ENCODE measurements at places on chromosomes 5 and 9. TPM values are rescaled to one million over a fixed set of nuclear protein-coding genes. Genes with fewer than 3 reads are reported as not detected.

The LRRC19 gene
- not detected for total RNA-seq

The IL11RA gene
- total RNA-seq = 48.9 TPM

The PCDHGA5 gene
- 0.11 TPM for total RNA-seq

The ADGRD2 gene
- not detected for total RNA-seq

The CCDC171 gene
- total RNA-seq = 2.5 TPM

The SLC6A3 gene
- total RNA-seq = not detected

The CBY3 gene
- not detected for total RNA-seq

The MPDZ gene
- not detected for total RNA-seq

The C9orf153 gene
- total RNA-seq = 0.26 TPM

DNA sequence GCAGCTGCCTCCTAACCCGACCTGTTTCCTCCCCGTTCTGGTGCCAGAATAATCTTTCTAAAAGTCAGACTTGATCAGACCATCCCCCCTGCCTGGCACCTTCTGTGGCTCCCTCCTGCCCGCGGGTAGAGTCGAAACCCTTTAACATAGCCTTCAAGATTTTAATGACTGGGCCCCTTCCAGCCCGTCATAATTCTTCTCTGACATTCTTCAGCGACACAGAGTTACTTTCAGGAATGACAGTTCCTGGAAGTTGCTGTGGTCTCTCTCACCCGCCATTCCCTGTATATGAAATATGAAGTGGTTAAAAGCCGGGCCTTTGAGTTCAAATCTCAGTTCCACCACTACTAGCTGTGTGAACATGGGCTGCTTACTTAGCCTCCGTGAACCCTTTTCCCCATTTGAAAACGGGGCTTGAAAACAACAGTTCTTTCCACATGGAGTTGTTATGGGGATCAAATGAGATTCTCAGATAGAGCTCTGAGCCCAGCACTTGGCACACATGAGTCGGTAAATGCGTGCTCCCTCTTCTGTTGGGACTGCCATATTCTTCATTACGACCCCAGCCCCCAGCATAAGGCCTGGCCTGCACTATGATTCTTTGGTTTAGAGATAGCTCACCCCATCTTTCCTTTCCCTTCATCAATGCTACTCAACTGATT is 737 bp downstream of the NANS start:
- no peak for ATAC-seq

GRCh38 chr9:117763314-117763713 is 59.1 kb downstream of the TLR4 start:
- ATAC-seq = peak; percentile 64

DNA sequence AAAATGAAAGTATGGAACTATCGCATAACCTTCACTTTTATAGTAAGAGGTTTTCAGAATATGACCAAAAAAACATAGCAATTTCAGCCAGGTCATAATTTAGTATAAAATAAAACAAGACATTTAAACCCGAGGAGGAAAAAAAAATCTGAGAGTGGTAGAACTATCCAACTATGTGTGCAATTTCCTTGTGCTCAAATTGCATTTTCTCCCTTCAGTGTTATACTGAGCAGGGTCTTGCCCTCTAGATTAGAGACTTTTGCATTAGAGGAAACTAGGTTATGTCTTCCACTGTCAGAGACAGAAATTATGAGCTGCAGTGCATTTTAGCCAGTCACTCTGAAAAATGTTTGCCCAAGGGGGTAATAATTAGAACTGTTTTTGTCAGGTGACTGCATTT is 330.6 kb downstream of the NR2F1-AS1 start:
- ATAC-seq = no peak

- no peak for ATAC-seq
Measured at GRCh38 chr5:81859624-81860023, 108.7 kb upstream of the SSBP2 start.

DNA sequence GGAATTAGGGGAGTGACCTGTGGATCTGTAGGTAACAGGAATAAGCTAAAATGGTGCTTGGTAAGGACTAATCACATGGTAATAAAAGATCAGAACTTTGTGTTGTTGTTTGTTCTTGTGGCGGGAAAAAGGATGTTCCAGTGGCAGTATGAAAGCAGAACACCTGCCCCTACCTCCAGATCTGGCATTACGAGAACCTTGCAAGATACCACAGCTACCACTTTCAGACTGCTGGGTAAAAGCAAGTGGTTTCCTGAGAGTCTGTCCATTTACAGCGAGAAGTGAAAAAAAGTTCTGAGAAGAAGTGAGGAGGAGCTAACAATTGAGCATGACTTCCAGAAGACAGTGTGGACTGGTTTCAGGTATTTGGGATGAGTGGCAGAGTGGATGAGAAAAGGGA is 252.5 kb downstream of the TLE4 start:
- no peak for ATAC-seq

- no peak for ATAC-seq
Measured at GRCh38 chr5:151378616-151379015, 31.3 kb upstream of the SLC36A2 start.

DNA sequence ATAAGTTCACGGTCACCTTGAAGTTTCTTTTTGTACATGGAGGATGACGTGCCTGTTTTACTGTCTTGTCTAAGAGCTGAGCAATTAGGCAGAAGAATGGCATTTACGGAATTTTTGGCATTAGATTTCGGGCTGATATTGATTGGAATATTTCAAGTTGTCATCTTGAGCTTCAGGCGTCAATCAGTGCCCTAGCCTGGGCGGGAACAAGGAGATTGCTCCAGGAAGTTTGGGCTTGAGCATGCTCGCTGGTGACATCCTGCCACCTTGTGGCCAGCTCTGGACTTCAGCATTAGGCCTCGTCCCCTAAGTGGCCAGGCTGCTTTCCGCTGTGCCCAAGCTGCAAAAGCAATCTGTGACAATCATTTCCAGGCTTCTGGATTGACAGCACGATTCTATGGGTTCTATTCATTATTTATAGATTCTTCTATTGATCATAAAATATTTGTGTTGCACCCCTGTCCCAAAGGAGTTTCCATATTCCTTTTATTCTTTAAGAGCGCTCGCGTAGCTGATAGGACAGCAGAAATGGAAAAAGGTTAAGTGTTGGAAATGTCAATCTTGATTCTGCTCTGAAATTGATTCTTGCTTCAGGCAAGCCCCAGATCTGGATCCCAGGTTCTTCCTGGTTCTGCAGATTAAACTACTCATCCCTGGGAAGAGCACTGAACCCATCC is 79.3 kb downstream of the SLC28A3 start:
- ATAC-seq = peak; percentile 84

DNA sequence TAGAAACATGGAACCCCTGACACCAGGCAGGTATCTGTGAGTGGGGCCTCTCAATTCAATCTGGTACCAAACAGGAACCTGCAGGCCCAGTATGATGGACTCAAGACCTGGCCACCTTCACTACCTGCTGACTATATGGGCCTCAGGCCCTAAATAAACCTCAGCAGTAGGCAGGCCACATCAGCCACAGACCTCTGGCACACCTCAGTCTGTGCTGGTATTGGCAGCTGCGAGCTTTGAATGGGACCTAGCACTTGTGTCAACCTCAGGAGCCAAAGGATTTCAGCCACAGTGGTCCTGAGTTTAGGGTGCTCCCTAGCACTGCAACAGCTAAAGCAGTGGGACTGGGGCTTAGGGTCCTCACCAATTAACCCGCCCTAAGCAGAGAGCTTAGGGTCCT is 325.5 kb downstream of the ZNF608 start:
- no peak for ATAC-seq

DNA sequence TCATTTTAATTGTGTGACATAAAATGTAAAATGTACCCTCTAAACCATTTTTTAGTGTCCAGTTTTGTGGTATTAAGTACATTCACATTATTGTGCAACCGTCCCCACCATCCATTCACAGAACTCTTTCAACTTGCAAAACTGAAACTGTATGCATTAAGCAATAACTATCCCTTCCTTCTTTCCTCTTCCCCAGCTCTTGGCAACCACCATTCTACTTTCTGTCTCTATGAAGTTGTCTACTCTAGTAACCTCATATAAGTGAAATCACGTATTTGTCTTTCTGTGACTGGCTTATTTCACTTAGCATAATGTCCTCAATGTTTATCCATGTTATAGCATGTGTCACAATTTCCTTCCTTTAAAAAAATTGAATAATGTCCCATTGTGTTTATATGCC is 142.4 kb downstream of the C9orf152 start:
- no peak for ATAC-seq

GRCh38 chr5:150057511-150057910 is 28.8 kb downstream of the CSF1R start:
- no peak for ATAC-seq

DNA sequence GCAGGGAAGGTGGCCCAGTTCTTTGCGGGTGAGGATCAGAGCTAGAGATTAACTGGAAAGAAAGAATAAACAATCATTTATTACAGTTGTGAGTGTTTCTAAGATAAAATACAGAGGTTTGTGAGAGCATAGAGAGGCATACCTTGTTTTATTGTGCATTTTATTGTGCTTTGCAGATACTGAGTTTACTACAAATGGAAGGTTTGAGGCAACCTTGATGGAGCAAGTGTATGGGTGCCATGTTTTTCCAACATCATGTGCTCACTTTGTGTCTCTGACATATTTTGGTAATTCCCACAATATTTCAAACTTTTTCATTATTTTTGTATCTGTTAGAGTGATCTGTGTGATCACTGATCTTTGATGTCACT is 715 bp upstream of the C5orf34 start:
- ATAC-seq = no peak

DNA sequence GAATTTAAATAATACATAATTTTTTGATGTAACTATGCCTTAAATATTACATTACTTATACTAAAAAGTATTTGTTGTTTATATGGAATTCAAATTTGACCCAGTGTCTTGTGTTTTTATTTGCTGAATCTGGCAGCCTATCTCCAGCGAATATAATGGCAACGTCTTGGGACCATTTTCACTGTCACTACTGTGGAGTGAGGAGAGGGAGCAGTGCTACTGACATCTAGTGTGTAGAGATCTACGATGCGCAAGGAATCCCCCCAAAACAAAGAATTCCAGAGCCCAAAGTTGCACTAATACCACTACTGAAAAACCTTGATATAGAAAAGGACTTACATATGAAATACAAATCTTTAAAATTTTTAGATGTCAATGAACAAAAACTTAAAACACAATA is 314.4 kb downstream of the DRD1 start:
- ATAC-seq = no peak

GRCh38 chr5:1174122-1174936 is 27.1 kb upstream of the SLC6A19 start:
- ATAC-seq = peak; percentile 78

GRCh38 chr5:92424785-92425426 is 1041.8 kb upstream of the ARRDC3 start:
- no peak for ATAC-seq

- no peak for ATAC-seq
Measured at GRCh38 chr5:1661831-1662558, 137.6 kb downstream of the MRPL36 start.

DNA sequence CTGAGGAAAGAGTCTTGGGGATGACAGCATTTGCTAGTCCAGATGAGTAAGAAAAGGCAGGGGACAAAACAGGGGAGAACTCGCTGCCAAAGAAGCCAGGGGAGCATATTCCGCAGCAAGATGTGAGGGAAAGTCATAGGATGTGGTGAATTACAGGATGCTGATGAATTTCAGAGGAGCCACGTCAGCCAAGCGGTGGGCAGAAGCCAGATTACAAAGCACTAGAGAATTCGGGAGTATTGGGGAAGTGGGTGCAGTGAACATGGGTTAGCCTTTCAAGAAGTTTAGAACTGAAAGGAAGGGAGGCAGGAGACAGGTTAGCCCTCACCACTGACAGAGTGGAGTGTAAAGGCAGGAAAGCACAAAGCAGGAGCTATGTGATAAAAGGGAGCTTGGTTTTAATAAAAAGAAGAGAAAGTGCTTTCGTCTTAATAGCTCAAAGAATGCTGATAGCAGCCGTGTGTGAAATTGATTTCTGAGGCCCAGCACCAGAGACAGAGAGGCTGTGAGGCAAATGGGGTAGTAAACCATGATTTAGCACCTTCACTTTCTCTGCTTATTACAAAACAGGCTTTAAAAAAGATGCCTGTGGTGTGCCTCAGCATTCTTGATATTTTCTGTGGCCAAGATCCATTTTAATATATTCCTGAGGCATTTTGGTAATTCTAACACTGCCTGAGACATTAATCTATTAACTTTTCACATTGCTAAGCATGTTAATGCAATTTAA is 16.9 kb downstream of the ADAMTSL1 start:
- no peak for ATAC-seq

GRCh38 chr5:103066326-103066725 is 53.6 kb downstream of the GIN1 start:
- ATAC-seq = no peak

GRCh38 chr9:115599898-115600297 is 481.9 kb upstream of the TNC start:
- ATAC-seq = no peak

- ATAC-seq = no peak
Measured at GRCh38 chr5:156367597-156367996, 40.6 kb downstream of the SGCD start.

DNA sequence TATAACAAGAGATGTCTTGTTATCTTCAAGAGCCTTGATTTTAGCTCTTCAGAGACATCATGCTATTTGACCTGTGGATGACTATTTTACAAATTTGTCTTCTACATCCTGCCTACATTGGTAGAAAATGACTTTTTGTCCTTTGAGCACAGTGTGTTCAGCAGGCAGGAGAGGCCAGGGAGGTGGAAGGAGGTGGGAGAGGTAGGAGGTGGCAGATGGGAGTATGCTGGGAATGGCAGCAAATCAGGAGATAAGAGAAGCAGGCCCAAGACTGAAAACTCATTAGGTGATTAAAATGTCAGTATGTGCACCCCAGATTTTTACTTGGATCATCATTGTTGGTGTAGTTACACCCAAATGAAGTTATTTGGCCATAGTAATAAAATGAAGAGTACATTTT is 44.1 kb downstream of the PTPN3 start:
- ATAC-seq = no peak

DNA sequence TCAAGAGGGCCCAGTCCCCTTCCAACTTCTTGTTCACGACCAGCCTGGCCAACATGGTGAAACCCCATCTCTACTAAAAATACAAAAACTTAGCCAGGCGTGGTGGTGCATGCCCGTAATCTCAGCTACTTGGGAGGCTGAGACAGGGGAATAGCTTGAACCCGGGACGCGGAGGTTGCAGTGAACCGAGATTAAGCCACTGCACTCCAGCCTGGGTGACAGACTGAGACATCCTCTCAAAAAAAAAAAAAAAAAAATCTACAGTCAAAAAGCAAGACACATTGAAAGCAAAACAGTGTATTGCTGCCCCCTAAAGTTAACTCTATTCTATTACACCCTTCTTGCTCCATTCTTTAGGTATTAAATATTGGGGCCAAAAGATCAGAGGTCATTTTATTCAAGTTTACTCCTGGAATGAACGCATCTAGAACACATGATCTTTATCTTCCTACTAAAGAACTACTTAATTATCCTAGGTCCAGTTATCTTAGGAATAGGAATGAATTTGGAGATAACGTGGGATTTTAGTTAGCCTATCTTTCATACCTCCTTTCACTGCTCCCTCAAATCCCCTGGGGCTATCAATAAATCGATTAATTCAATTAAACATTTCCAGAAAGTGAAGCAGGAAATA is 2.4 kb downstream of the ATG12 start:
- peak; percentile 15 for ATAC-seq
